ENCODE measurements at places on chromosomes 2 and 18.

GRCh38 chr2:218223046-218223445, 6.1 kb downstream of the ARPC2 start:
- DNase-seq: no peak

GRCh38 chr2:28158791-28159190, 233.9 kb upstream of the FOSL2 start:
- no peak for DNase-seq

DNA sequence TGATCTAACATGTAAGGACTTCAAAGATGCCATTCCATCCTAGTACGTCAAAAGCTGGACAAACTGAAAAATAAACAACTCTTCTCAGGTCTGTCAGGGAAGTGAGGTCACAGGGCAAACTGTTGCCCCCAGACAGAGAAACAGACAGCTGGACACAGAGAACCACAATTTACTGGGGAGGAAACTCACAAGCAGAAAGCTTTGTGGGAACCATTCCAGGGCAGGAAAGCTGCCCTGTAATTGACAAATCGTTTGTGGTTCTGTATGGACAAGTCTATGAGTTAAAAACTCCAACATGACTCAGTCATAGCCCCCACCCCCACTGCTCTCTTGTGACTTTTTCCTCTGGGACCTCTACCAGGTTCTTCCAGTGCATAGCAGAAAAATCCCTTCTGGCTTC, 28.4 kb downstream of the MCEE start:
- DNase-seq: peak; percentile 92

DNA sequence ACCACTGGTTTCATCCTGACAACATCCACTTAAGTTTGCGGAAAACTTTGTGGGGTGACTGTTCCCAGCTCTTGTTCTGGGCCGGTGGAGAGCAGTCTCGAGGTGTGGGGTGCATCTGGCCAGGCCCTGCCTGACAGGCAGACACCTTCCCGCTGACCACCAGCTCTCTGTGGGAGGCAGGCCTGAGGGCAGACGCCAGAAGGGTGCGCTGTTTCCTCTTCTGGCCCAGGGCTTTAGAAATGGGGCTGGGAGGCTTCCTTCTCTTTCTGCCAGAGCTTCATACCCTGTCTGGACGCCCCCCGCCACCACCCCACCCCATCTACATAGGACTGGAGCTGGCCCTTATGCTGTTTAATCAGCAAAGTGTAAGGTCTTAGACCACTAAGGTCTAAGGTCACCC, 263.8 kb downstream of the LOXHD1 start:
- no peak for DNase-seq

DNA sequence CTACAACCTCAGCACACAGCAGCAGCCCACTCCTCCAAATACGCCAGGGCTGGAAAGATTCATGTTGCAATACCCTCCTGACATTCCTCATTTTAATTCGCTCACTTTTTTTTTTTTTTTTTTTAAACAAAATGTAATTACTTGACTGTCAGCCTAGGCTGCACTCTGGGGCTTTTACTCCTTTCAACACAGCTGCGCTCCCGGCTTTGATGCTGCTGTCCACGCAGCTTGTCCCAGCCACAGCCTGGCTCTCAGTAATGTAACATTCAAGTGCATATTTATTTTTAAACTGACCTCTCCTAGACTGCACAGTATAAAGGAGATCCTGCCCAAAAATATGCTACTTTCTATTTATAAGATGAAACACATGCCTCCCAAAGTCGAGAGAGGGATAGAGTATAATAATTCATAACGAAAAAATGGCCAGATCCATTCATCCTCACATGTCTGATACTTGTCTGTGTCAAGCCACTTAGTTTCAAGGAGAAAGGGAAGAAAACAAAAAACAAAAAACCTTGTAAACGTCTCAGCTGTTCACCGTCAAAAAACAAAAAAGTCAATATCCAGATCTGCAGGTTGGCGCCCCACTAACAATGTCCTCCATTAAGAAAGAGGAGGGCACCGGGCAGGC, 949 bp downstream of the CDC42EP3 start:
- no peak for DNase-seq

- no peak for DNase-seq
Measured at GRCh38 chr2:163779970-163780597, 44.3 kb upstream of the FIGN start.

- peak; percentile 23 for DNase-seq
Measured at GRCh38 chr2:45898819-45899218, 247.3 kb downstream of the PRKCE start.

- DNase-seq: no peak
Measured at GRCh38 chr18:22683786-22684185, 249.3 kb upstream of the RBBP8 start.

- peak; percentile 33 for DNase-seq
Measured at GRCh38 chr2:58620896-58621295, 379.8 kb upstream of the FANCL start.

DNA sequence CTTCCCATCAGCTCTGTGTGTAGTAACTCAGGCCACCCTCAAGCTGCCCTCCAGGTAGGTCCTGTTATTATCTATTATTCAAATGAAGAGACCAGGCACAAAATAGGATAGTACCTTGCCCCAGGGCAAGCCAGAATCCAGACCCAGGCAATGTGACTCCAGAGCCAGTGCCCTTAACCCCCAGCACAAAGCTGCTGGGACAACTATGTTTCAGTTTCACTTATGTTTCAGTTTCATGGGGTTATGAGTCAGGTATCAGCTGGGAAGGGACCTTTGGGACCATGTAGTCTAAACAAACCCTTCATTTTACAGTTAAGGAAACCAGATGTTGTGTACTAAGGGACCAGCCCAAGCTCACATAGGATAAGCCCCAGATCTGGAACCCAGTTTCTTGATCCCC, 10.0 kb downstream of the HK2 start:
- DNase-seq: peak; percentile 69

DNA sequence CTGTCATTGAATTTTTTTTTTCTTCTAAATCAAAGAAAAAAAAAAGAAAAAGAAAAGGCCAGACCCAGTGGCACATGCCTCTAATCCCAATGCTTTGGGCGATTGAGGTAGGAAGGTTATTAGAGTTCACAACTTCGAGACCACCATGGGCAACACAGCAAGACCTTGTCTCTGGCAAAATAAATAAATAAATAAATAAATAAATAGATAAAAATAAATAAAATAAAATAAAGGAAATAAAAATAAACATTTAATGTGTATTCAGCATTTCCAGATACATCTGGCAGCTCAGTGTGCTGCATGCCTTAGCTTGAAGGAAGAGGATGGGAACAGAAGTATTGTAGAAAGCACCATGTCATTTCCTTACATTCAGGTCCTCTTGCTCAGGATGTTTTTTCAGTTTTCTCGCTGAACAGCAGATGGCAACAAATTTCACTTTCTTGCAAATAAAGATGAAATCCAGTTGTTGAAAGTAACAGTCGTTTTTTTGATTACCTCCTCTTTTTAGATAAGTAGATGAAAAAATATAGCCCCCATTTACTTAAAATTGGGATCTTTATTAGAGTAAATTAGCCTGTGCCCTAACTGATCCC, 25.7 kb upstream of the FAM178B start:
- peak; percentile 61 for DNase-seq

DNA sequence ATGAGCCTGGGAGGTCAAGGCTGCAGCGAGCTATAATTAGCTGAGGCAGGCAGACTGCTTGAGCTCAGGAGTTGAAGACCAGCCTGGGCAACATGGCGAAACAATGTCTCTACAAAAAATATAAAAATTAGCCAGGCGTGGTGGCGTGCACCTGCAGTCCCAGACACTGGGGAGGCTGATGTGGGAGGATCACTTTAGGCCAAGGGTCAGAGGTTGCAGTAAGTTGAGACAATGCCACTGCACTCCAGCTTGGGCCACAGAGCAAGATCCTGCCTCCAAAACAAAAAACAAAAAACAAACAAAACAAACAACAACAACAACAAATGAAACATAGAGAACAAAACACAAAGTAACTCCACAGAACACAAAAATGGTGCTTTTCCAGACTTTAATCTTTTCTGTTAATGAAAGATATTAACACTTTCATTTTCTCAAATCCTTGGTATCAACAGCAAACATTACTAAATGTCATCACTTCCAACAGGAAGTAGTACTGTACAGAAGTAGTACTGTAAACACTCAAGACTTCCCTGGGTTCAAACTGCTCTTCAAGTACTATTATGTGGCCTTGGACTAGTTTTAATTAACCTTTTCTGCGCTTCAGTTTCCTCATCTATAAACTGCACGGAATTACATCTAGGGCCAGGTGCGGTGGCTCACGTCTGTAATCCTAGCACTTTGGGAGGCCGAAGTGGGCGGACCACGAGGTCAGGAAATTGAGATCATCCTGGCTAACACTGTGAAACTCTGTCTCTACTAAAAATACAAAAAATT, 27.9 kb downstream of the PUM2 start:
- DNase-seq: no peak

DNA sequence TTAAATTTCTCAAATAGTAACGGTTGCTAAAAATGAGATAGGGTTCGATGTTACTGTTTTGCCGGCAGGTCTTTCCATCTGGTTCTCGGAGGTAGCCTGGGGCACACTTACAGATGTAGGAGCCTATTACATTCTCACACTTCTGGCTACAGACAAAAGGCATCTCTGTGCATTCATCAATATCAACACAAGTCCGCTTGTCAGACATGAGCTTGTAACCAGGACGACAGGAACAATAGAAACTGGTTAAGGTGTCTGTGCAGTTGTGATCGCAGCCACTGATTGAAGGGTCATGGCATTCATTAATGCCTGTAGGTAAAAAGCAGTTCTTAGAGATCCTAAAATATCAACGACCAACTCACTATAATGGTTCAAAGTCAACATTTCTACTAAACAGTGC, 116.3 kb downstream of the DHRS9 start:
- no peak for DNase-seq

DNA sequence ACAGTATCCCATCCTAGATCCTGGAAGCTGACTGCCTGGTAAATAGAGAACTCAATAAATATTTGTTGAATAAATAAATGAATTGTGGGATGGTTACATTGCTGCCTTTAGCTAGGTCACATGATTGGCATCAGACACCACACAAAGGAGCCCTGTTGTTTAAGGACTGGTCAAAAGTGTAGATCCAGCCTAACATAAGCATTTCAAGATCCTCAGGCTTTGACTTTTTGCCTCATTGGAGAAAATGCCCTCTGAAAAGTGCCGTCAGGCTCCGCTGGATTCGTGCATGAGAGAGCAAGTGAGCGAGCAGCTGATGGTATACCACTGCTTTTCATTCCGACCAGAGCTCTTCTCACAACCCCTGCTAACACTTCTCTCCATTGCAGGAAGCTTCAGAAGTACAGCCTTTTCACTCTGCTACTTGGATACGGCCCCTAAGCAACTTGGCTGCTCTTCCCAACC, 1.3 kb upstream of the ZNF24 start:
- DNase-seq: no peak

GRCh38 chr2:201261471-201261870, 1.1 kb downstream of the CASP8 start:
- DNase-seq: no peak

DNA sequence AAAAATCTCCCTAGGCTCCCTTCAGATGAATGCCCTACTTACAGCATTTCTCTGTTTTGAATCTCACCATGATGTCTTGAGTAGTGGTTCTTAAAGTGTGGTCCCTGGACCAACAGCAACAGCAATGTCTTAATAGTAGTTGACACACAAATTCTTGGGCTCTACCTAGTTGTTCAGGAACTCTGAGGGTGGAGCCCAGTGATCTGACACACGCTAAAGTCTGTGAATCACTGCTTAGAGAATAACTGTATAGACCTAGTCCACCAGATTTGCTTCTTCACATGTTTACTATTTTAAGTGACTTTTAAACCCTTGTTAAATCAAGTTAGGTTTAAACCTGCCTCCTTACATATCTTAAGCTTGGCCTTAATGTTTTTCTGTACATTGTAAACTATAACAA, 47.6 kb upstream of the ARHGAP15 start:
- no peak for DNase-seq

GRCh38 chr2:47033102-47033880, 117.7 kb upstream of the MCFD2 start:
- DNase-seq: no peak

- peak; percentile 79 for DNase-seq
Measured at GRCh38 chr2:216545359-216545758, 46.7 kb downstream of the RPL37A start.

DNA sequence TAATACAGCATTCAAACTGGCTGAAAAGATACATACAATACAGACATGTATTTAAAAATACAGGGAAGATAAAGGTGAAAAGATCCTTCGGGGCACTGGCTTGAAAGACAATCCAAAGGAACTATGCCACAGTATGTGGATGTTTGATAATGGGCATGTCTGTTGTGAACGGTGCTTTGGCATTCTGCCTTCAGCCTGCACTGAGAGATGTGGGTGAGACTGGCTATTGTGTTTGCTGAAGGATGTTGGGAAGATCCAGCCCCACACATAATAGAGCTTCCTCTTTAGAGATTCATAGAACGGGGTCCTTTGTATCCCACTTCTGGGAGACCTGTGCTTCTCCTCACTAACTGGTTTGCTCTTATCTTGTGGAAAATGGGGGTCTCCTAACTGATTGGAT, 65.1 kb upstream of the CXCR4 start:
- no peak for DNase-seq

DNA sequence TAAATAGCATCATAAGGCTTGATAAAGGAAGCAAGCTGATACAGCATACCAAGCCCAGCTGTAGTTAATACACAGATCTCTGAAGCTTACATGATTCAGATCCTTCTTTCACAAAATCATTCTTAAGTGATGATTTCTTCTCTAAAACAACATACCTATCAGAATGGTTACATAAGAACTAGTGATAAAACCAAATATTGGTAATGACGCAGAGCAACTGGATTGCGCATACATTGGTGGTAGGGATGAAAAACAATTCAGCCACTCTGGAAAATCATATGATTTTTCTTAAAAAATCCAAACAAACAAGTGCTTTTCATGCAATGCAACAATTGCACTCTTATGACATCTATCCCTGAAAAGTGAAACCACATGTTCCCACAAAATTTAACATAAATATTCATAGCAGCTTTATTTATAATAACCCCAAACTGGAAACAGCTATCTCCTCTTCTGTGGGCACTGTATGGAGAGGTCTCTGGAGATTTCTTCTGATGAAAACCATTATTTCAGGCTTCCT, 153.6 kb upstream of the DSEL start:
- peak; percentile 93 for DNase-seq

- DNase-seq: peak; percentile 12
Measured at GRCh38 chr2:197247083-197247482, 63.5 kb downstream of the ANKRD44 start.

- peak; percentile 76 for DNase-seq
Measured at GRCh38 chr2:28681606-28682005, 70.0 kb upstream of the PPP1CB start.

All from fibroblast of skin of right biceps (primary cell).